ENCODE measurements at places on chromosomes 11 and 22.
A peak's percentile ranks its signal among the peaks of the same experiment; 100 is the strongest.

DNA sequence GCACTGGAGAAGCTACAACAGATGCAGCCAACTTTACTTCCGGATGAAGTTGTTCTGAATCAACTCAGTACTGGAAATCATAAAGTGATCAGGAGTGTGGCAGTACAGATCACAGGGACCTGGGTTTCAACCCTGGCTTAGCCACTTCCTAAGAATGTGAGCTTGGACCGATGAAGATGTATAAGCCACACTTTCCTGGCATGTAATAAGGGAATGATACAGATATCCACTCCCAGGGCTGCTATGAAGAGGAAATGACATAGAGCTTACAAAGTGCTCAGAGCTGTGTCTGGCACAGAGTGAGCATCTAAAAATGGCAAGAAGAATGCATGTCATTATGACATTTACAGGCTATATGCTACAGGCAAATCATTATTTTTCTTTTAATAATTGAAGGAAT lies 378.7 kb downstream of the NTM start:
- DNase-seq: no peak

- peak; percentile 59 for DNase-seq
Measured at GRCh38 chr22:23137905-23138561, 3.8 kb downstream of the RSPH14 start.

DNA sequence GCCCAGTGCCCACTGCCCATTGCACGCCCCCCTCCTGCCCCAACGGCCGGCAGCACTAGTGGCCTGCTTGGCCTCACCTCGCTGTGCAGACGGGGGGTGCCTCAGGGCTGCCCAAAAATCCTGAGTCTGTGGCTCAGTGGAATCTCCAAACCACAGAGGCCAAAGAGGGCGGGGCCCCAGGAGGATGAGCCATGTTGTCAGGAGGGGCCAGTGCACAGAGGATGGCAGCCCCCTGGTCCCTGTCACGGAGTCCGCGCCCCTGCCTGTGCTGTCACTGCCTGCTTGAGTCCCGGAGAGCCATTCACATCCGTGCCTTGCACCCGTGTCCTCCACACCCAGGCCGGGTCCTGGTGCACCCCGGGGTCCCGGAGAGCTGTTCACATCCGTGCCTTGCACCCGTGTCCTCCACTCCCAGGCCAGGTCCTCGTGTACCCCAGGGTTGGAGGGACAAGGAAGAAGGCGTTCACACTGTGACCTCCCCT lies 36.4 kb upstream of the MUC5AC start:
- DNase-seq: no peak

- peak; percentile 84 for DNase-seq
Measured at GRCh38 chr11:45662665-45663485, 2.5 kb downstream of the CHST1 start.

DNA sequence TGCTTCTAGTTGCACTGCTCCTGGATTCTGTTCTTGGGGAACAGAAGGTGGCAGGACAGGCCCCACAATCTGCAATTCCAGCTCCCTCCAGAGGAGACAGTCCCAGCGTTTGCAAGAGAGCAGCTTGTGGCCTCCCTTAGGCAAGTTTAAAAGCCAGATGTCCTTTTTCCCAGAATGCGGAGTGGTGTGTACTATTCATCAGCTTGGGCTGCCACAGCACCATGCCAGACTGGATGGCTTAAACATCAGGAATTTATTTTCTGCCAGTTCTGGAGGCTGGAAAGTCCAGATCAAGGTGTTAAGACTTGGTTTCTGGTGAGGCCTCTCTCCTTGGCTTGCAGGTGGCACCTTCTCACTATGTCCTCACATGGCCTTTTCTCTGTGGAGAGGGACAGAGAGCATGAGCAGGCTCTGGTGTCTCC lies 11.7 kb downstream of the MIAT start:
- DNase-seq: peak; percentile 42

GRCh38 chr11:134502153-134502550 lies 90.1 kb upstream of the B3GAT1 start:
- DNase-seq: no peak

DNA sequence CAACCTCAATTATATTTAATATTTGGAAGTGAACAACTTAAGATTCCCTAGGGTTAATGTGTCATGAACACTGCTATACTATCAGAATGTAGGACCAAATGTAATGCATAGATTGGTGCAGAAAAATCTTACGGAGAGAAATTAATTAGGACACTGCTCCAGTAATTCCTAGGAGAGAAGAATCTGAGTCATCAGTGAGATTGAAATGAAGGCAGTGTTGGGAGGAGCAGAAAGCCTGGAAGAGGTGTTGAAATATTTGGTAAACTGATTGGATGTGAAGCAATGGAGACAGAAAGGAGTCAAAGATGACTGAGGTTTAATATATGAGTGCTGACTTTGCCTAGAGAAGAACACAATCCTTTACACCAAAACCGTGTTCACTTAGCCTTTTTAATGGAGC lies 836.0 kb downstream of the FAM181B start:
- DNase-seq: no peak

DNA sequence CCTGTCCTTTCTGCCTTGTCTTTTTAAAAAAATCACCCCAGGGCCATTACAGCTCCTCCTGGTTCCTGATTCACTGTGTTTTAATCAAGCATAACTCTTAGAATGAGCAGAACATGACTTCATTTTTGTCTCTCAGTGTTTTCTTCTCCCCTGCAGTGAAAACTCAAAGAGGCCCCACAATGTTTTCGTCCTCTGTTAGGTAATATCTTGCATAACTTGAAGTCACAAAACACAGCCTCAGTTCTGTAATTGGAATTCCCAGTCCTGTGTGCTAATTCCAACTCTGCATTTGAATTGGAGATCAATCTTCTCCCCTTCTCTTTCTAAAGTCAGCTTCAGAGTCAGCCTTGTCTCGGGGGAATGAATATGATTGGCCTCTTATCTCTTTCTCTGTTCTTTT lies 186.5 kb upstream of the NAV2 start:
- DNase-seq: no peak

DNA sequence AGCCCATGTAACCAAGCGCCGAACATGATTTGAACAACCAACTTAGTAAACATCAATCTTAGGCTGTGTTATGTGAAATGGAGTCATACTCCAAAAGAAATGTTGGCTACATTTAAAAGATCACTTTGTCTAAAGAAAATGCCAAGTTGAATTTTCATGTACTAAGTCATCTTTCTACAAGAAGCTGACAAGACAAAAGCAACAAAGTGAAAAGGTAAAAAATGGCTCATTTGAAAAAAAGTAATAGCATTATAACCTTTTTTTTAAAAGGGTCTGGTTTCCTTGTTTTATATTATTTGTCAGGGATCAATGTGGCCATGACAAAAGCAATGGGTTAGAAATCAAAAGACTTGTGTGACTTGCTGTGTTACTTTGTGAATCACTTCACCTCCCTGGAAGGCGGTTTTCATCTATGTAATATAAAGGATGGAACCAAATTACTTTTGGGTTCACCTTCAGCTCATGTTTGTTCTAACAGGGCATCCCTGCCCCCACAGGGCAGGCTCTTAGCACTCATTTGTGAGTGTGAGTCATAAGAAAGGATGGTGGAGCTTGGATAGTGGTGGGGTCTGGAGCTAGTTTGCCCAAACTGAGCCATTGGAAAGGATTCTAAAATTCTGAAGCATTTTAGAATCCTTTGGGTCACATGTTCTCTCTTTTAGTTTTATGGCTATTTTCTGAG lies 131.9 kb upstream of the MTMR2 start:
- peak; percentile 15 for DNase-seq

DNA sequence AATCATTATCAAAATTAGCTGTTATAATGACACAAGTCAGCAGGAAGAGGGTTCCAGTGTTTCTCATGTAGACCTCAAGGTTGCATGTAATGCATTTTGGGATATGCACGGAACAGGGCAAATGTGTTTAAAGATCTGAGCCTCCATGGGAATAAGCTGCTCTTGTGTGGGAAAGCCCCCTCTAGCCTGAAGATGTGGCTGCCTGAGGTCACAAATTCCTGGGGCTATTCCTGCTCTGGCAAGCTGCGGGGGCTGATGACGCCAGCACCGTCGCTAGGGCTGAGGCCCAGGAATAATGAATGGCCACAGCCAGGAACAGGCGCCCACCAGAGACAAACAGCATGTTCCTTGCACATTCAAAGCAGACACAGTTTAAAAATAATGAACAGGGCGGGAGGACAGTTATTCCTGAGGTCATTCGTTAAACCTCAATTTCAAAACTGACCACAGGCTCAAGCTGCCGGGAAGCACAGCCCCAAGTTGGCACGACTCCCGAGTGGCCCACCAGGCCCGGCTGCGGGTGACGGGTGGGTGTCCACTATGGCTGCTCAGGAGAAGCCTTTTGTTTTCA lies 11.7 kb downstream of the OSBPL5 start:
- no peak for DNase-seq

DNA sequence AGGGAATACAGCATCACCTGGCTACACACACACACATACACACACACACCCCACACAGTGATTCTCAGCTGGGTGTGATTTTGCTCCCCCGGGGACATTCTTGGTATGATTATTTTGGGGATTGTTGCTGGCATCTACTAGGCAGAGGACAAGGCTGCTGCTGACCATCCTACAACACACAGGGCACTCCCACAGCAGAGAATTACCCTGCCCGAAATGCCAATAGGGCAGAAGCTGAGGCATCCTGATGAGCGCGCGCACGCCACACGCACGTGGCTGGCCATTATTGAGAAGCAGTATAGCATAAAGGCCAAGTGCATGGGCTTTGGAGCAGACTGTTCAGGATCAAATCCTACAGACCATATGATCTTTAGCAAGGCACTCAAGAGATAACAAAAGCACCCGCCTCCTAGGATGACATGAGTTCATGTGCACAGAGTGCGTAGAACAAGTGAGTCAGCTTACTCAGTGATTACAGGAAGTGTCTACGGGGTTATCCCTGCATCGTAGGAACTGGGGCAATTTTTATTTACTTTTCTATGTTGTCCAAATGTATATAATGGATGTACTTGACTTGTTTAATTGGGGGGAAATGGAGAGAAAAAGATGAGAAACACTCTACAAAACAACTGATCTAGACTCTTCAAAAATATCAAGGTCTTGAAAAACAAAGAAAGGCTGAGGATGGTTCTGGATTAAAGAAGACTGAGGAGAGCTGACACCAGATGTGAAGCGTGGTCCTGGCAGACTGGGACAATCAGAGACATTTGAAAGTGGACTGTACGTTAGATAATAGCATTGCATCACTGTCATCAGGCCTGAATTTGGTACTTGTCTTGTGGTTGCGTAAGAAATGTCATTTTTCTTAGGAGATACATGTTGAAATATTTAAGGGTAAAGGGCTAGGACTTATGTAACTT lies 7.2 kb upstream of the EHD1 start:
- DNase-seq: peak; percentile 39

GRCh38 chr22:34814260-34815025 lies 251.5 kb upstream of the ISX start:
- peak; percentile 35 for DNase-seq

Measured in common myeloid progenitor, CD34-positive (primary cell).